Heart right ventricle (tissue), 16 donors: ENCODE measurements at places on chromosomes 2 and 18. TPM values are rescaled to one million over a fixed set of nuclear protein-coding genes. Genes with fewer than 3 reads are reported as not detected.

SERPINB13 gene
- not detected for total RNA-seq

DRC1 gene
- not detected for total RNA-seq

SOWAHC gene
- total RNA-seq, result 1.9 TPM

GPR45 gene
- not detected for total RNA-seq

STPG4 gene
- not detected for total RNA-seq

PRSS56 gene
- total RNA-seq, result not detected

CRYBA2 gene
- not detected for total RNA-seq

HOXD13 gene
- total RNA-seq, result not detected

FAHD2B gene
- total RNA-seq, result 30.4 TPM

SEMA4F gene
- total RNA-seq, result 3.2 TPM

IL36G gene
- total RNA-seq, result not detected
